ENCODE measurements at places on chromosomes 7 and 10. TPM values are rescaled to one million over a fixed set of nuclear protein-coding genes. Genes with fewer than 3 reads are reported as not detected.

Gene FXYD4
- total RNA-seq = not detected

Gene HNRNPF
- total RNA-seq = 222 TPM

Gene NPSR1
- not detected for total RNA-seq

Gene FAM237B
- total RNA-seq = not detected

Gene ANKRD7
- total RNA-seq = 3.2 TPM

Gene LIPK
- total RNA-seq = not detected

Gene SVOPL
- not detected for total RNA-seq

Gene WNT8B
- total RNA-seq = not detected

Gene NXPH1
- not detected for total RNA-seq

Gene PPA1
- total RNA-seq = 184 TPM

Gene ASIC3
- total RNA-seq = 0.36 TPM

Gene ADAM22
- total RNA-seq = 3.3 TPM

Gene ERVW-1
- not detected for total RNA-seq

Gene CPED1
- 0.15 TPM for total RNA-seq

Gene ACSL5
- 0.33 TPM for total RNA-seq

Gene ELAPOR2
- 5.6 TPM for total RNA-seq

Gene PON3
- 0.46 TPM for total RNA-seq

Gene ZNRF2
- total RNA-seq = 20.0 TPM

Gene SPAM1
- total RNA-seq = not detected

Gene LFNG
- 1.5 TPM for total RNA-seq

Gene SLC25A28
- 28.4 TPM for total RNA-seq

Gene C10orf62
- 0.73 TPM for total RNA-seq

Gene PRF1
- total RNA-seq = not detected

Gene FRAT1
- 4.0 TPM for total RNA-seq

Gene C7orf33
- not detected for total RNA-seq

Gene CALCR
- total RNA-seq = 0.36 TPM

Gene TMEM178B
- 0.15 TPM for total RNA-seq

Gene MGMT
- total RNA-seq = 26.2 TPM

Gene GHRHR
- not detected for total RNA-seq

Gene GPR37
- total RNA-seq = 3.1 TPM

Gene HOXA10
- under 0.01 TPM for total RNA-seq

Gene SKIDA1
- total RNA-seq = 0.62 TPM

Gene NUDT5
- total RNA-seq = 62.6 TPM

Gene DGKI
- total RNA-seq = 0.77 TPM
